Activated CD4-positive, alpha-beta T cell treated with anti-CD3 and anti-CD28 coated beads, Interleukin-2, amount 50 U/mL, for 24 hours (primary cell): ENCODE measurements at places on chromosomes 12 and 14.

- no peak for DNase-seq
These were observed 185.1 kb downstream of the ANO6 start for GRCh38 chr12:45400991-45401390.

DNA sequence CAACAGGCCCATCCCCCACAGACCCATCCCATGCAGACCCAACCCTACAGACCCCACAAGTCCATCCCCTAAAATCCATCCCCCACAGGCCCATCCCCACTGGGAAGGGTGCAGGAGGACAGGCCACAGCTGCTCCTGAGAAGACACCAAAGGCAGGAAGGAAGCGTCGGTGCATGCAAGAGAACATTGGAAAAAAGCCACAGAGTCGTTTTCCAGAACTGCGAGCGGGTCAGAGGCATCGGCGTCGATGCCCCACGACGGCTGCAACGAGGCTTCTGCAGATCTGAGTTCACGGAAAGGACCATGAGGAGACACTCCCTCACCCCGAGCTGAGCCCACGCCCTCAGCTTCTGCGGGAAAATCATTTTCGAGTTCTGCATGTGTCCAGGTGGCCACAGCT lies 59.6 kb upstream of the GALNT9 start:
- DNase-seq, result no peak

GRCh38 chr12:22018860-22019259 lies 27.2 kb upstream of the CMAS start:
- DNase-seq, result no peak

- no peak for DNase-seq
These were observed 13.7 kb upstream of the EIF2B2 start for GRCh38 chr14:74988993-74989392.

DNA sequence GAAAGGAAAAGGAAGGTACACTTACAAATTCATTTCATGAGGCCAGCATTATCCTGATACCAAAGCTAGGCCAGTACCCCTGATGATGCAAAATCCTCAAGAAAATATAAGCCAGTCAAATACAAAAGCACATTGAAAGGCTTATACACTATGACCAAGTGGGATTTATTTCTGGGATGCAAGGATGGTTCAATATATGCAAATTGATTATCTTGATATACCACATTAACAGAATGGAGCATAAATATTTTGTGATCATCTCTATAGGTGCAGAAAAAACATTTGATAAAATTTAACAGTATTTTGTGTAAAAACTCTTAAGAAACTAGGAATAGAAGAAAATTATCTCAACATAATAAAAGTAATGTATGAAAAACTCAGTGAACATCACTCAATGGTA lies 97.0 kb upstream of the BCAT1 start:
- DNase-seq, result no peak

- DNase-seq, result no peak
These were observed 6.8 kb downstream of the PLEKHG3 start for GRCh38 chr14:64711039-64711438.

- DNase-seq, result no peak
These were observed 880 bp downstream of the PNMA1 start for GRCh38 chr14:73713206-73713802.

DNA sequence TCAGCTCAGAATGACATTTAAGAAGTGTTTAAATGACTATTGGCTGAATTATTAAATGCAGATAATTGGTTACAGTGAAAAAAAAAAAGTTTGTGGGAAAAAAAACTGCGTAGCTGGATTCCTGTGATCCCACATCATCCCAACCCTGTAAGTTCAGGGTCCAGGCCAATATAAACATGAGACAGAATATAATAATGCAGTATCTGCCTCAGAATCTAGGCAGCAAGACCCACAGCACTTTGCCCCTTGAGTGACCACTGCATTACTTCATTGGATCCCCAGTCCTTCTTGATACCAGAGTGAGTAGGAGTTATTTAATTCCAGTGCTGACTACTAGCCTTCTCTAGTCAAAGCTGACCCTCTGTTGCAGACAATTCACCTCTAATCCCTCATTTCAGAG lies 272.6 kb downstream of the CCER1 start:
- no peak for DNase-seq

- no peak for DNase-seq
These were observed 18.2 kb downstream of the FAM222A start for GRCh38 chr12:109731806-109732205.

DNA sequence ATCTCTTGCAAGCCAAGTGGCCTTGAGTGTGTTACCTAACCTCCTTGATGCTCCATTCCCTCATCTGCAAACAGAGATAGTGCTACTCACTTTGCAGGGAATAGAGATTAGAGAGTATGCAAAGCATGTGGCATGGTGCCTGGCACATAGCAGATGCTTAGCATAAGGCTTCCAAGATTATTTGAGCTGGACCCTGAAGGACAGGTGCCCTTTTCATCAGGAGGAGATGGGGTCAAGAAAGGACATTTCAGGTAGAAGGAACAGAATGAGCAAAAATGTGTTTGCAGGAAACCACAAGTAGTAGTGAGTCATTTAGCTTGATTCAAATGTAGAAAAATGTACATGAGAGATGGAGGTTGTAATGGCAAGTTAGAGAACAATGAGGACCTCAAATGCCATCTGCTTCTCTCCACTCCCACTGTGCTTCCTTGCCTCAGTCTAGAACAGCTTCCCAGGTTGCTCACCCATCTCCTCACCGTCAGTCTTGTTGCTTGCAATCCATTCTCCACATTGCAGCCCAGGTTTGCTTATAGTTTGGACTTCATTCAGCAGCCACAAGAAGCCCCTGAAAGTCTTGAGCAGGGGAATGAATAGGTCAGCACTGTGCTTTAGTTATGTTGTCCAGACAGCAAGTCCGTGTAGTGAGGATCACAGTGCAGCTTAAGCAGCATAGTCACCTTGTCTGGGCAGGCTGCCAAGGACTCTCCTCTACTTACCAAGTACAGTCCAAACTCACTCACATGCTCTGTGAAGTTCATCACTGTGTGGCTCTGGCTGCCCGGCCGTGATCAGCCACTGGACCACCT lies 536.3 kb upstream of the CCDC196 start:
- DNase-seq, result no peak

- no peak for DNase-seq
These were observed 5.6 kb downstream of the TCTN1 start for GRCh38 chr12:110619534-110619953.
